ENCODE measurements at places on chromosomes 6 and 20.

DNA sequence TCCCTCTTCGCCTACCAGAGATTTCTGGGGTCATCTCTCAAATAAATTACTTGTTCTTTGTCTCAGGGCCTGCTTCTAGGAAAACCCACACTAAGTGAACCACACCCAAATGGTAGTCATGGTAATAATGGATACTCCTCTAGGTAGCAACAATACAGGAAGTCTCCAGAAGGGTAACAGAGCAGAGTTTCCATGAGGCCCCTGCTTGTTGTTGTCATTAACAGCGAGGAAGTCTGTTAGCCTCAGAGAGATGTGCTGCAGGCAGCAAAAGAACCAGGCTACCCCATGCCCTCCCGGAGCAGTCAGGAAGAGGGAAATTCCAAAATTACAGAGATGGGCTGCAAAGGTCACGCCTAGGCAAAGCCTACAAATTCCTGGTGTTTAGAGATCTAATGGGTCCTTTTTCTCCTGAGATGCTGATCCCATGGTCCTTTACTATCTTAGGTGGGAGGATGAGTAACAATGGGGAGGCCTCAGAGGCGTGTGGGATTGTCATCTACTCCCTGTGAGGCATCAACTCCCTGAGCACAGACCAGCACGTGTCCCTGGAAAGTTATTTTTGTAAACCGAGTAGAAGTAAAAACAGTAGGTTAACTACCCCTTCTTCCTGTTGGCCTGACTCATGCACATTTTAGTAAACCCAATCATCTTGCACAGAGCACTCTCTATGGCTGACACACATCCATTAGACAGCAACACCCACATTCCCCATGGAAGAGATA lies 10.1 kb downstream of the ISM1 start:
- no peak for DNase-seq

DNA sequence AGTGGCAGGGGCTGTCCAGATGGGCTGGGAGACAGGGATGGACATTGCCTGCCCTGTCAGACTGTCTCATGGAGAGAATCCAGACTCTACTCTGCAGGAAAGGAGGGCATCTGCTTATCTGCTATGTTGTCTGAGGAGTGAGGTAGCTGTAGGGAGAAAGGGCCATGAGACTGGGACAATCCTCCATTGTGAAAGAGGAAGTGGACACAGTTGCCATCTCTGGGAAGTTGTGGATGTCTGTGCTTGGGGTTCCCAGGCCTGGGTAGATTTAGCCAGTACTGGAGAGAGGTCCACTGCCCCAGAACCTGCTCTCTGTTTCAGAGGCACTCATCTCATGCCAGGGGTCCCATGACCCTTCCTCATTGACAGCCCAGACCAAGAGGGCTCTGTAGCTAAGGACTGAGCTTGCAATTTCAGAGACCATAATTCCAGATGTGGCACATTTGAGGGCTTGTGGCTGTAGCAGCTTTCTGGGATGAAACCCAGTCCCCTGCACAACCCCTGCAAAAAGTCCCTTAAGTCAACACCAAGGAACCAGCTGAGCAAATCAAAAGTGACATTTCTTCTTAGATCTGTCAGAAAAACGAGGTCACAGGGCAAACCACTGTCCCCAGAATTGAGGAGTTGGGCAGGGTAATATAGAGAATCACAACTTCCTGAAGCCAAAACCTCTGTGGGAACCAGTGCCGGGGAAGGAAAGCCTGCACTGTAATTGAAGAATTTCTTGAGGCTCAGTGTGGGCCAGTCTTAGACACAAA lies 4.1 kb upstream of the SIRPG start:
- no peak for DNase-seq

DNA sequence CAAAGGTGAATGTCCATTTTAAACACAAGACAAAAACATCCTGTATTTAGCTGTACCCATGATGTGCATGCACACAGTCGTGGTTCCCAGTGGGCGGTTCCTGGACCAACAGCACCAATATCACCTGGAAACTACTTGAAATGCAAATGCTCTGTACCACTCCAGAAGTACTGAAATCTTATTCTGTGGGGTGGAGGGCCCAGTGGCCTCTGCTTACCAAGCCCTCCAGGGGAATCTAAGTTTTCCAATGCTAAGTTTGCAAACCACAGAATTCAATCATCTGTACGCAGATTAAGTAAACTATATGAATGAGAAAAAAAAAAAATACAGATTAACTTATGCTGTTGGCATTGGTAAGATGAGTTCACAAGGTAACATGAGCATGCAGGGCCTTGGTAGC lies 14.1 kb downstream of the TRMT6 start:
- DNase-seq = no peak

DNA sequence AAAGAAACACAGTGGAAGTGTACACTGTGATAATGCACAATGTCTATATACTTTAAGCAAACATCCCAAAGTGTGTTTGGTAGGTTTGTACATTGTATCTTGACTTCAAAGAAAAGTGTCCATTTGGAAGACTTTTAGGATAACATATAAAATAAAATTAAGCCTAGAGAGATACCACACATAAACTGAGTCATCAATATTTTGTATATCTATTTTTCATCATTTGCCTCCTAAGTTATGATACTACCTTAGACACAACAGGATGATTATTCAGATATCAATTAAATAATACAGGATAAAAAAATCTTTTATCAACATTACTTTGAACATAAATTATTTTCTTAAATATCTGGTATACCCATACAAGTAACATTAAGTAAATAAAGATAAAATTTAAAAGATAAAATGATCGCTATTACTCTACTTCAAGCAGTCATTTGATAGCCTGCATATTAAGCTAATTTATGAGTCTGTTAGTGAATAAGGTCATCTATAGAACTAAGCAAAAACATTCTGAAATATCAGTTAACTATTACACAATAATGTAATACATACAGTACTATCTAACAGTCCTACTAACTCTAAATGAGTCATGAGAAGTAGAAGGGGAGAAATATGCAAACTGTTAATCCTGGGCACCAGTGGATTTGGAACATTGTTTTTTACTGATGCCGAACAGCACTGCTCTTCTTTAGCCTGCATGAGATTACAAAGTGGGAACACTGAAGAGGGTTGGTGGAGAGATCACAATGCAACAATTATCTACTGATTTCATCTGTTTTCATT lies 158.4 kb upstream of the SIM1 start:
- DNase-seq = no peak

- DNase-seq = no peak
Observed at GRCh38 chr20:54017846-54018245, 52.5 kb downstream of the BCAS1 start.

DNA sequence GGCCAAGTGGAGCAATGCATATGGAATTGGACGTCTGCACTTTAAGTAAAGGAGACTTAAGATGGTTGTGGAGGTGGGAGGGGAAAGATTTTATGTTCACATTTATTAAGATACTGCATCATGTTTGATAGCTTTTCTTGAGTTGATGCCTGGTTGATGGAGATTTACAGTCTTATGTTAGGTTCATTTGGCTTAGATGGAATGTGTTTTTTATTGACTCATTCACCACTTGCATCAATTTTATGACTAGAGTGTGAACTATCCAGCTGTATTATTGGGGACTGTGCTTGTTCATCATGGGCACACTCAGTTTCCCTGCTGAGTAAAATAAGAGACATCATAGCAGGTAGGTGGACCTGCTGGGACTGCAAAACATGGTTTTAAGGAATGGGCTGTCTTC lies 91.2 kb upstream of the SCP2D1 start:
- DNase-seq = no peak

DNA sequence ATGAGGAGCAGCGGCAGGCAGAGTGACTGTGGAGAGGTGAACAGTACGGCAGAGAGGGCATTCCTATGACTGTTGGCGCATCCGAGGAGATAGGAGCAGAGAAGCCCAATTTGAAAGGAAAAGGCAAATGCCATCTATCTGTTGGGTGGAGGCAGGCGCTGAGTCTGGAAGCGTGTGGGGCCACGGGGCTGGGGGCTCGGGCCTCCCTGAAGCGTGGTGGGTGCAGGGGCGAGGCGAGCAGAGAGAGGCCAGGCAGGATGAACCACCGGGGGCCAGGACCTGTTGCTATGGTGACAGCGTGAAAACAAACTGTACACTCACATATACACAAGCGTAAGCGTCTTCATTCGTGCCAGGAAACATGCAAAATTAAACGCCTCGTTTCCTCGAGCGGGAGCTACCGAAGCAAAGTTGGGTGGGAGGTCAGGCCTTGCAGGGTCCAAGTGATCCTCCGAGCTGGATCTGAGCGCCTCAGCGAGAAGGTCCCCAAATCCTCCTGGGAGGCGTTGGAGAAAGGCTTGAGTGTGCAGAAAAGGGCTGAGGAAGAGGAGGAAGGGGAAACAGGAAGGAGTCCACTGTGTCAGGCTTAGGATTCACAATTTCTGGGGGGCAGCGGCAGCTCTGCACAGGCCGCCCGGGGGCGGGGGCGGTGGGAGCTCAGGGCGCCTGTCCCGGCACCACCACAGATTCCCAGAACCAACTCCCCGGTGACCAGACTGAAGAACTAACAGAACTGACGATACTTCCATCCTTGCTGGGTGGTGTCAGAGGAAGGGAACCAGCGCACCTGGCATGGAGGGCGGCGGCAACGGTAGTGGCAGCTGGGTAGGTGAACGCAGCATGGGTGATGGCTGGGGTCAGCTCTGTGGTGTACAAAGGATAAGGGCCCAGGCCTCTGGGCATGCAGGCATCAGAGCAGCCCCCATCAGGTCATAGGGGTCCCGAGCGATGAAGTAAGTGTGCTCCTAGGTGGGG lies 68.2 kb downstream of the KHDC1L start:
- DNase-seq = no peak

GRCh38 chr6:20680697-20681165 lies 146.5 kb downstream of the CDKAL1 start:
- no peak for DNase-seq

DNA sequence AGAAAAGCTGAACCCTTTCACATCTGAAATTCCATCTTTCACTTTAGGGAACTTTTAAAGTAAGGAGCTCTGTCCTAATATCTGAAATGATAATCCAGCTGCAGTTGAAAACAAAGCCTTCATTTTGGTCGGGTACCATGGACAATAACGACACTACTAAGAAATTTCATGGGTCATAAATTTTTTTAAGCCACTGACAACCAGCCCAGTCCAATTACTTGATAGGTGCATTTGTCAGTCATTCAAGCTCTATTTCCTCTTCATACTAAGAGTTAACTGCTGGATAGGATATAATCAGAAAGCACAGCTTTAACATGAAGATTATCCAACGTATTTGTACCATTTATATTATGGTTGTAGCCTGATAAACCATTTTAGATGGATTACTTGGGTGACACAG lies 52.5 kb downstream of the MMUT start:
- no peak for DNase-seq

- DNase-seq = no peak
Observed at GRCh38 chr6:88456221-88456859, 290.2 kb upstream of the CNR1 start.

DNA sequence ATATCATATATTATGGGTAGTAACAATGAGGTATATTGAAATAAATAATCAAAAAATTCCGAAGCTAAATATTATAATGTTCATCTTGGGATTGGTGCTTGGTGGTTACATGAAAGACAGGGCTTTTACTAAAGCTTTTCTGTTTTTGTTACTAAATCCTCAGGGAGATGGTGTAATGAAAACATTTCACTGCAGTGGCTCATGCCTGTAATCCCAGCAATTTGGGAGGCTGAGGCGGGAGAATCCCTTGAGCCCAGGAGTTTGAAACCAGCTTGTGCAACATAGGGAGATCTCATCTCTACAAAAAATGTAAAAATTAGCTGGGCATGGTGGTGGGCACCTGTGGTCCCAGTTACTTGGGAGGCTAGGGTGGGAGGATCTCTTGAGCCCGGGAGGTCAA lies 42.9 kb downstream of the AFG1L start:
- no peak for DNase-seq

DNA sequence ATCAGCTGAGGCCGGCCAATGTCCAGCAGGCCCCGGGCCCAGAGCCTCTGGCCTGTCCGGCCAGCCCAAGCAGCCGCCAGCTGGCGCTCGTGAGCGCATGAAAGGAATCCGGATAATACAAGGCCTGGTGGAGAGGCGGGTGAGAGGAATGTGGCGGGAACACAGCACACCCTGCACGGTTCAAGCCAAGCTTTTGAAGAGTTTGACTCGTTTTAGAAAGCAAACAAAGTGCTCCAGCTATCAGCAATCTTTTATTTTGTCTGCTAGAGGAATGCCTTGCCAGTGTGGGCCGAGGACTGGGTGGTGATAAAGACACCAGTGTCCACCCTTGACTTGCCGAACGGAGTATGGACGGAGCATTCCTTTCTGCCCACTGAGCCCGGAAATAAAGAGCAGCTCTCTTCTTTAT lies 9.3 kb upstream of the NEDD9 start:
- no peak for DNase-seq

DNA sequence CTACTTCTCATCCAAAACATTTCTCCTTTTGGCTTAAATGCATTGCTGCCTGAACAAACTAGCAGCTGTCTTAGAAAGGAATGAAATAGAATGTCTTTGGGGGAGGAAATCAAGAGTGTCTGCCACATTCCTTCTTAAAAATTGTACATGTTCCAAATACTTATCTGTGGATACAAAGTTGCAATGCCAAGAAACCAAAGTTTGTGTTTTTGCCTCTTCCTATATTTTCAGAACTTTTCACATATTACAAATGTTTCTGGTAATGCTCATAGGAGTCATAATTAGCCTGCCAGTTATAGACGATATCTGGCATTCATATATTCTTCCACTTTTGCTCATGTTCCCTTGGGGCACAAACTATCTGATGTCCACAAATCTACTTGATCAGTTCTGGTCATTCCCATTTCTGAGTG lies 165.5 kb upstream of the BMP5 start:
- no peak for DNase-seq

DNA sequence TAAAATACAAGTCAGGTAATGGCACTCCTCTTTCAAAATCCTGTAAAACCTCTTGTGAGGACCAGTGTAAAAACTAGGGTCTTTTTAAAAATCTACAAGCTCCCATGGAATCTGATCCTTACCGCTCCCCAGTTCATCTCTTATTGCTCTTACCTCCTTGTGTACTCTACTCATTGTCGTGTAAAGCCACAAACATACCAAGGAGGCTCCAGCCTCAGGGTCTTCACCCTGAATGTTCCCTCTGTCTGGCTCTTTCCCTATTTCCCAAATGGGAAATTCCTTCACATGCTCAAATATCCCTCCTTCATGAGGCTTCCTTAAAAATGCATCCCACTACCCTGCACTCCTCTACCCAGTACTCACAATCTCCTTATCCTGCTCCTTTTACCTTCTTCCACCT lies 67.1 kb downstream of the TASP1 start:
- DNase-seq = no peak

GRCh38 chr6:129793447-129793846 lies 67.7 kb downstream of the TMEM244 start:
- DNase-seq = no peak

- DNase-seq = no peak
Observed at GRCh38 chr6:32816746-32817204, at the start of gene HLA-DOB. Gene HLA-DOB, minus strand, starts transcription at chr6:32817002. Its CDS starts 51 bp downstream, at chr6:32816951.

- DNase-seq = no peak
Observed at GRCh38 chr6:15506066-15506465, 156.8 kb downstream of the DTNBP1 start.

- no peak for DNase-seq
Observed at GRCh38 chr20:23094213-23094896, 8.2 kb upstream of the CD93 start.

GRCh38 chr6:138999949-139000725 lies 12.1 kb upstream of the REPS1 start:
- DNase-seq = no peak

GRCh38 chr20:57584768-57585461 lies 24.0 kb downstream of the PCK1 start:
- no peak for DNase-seq
